ENCODE measurements at places on chromosomes 6 and 20. TPM values are rescaled to one million over a fixed set of nuclear protein-coding genes. Genes with fewer than 3 reads are reported as not detected.

GRCh38 chr6:113903666-113904330 lies 46.7 kb downstream of the MARCKS start:
- no peak for DNase-seq

- no peak for DNase-seq
These were observed 100.9 kb upstream of the SIM1 start for GRCh38 chr6:100565439-100566104.

DNA sequence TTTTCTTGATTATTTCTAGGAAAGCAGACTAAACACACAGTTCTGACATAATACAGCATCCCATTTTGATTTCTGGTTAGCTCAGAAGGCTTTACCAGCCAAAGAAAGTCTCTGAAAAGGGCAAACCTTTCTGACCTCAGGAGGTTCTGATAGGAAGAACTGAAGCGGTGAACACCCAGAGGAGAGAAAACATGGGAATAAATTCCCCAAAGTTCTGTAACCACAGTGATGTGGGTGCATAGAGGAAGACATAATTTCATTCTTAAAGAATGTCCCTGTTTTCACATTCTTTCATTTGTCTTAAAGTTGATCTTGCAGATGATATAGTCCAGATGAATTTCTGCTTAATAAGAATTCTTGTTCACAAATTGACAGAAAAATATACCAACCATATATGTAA lies 60.3 kb downstream of the RSPO3 start:
- no peak for DNase-seq

DNA sequence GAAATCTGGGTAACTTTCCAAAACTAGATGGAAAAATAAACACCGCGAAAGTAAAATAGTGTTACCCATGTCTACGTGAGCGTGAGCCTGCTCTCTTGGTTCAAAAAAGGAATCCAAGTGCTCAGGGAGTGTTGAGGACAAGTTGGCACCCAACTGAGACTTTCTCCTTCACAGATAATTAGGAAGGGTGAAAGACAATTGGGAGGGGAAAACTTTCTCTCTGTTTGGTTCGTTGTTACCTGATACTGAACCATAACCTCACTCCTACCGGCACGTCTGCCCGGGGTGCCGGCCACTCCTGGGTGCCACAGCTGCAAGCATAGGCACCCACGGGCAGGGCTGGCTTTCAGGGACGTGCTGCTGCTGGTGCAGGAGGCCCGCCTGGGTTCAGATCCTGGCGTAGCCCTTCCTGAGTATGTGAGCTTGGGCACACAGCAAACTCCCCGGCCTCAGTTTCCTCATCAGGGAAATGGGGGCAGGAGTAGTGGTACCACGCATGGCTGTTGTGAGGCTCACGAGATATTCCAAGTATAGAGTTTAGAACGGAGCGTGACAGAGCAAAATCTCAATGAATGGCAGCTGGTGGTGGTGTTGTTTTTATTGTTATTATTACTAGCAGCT lies 38.2 kb upstream of the PMEPA1 start:
- no peak for DNase-seq

GRCh38 chr6:153003366-153003690 lies 819 bp upstream of the MTRF1L start:
- no peak for DNase-seq

DNA sequence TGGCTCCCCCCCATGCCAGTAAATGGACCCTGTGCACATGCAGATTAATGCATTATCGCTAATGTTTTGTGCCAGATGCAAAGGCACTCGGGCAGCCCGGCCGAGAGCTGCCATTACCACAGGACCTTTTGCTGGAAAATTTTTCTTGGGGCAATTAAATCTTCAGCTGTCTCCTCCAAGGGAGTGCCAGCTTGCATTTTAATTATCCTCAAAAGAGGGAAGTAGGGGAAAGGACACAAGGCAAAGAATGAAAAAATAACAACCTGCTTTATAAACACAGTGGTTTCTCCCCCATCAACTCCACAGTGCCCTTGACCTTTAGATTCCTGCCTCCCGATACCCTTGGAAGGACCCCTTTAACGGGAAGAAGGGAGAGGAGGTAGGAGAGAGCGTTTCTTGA lies 48.2 kb downstream of the PDYN start:
- no peak for DNase-seq

DNA sequence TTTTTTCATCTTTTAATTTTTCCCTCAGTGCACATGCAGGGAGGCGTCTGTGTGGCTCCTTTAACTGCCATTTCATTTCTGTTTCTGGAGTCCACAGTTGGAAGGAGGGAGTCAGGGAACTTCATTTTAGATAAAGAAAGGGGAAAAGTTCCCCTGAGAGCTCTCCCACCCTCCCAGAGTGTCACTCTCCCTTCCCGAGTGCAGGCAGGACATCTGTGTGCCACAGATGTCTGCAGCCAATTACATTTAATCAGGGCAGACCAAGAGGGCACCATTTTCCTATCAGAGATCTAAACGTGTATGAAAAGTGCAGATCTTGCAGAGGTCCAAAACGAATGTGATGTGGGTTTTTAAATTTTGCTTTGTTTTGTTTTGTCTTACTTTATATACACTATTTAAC lies 96.6 kb downstream of the PXDC1 start:
- no peak for DNase-seq

The FNDC1 gene
- not detected for polyA plus RNA-seq

The TREML2 gene
- polyA plus RNA-seq, result not detected

DNA sequence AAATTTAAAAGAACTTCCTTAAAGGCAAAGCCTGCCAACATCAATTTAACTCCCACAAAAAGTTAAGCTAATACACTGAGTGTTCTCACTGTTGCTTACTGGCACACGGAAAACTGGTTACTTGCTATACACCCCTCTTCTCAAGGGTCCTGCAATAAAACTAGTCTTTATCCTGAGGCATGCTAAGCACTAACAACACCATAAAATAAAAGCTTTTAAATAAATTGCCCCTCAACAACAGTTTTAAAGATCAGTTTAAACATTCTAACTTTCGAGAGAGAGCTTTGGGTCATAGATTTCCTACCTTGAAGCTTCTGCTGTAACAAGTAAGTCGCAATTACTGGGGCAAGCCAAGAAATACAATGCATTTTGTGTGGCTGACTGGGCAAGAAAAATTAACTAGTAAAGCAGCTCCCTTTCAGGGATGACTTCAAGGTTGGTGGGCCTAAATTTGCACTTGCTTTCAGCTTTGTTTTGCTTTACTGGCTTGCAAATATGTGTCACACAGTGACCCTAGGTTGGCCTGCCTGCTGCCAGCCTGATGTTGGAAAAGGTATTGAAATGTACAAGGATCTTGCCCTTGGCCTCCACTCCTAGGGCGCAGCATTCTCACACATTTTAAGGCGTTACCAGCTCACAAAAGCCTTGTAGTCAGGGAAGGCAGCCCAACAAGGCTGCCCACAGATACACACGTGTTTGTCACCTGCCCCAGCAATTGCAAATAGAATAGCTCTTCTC lies 4.0 kb upstream of the HEY2 start:
- DNase-seq, result no peak

The RHAG gene
- not detected for polyA plus RNA-seq

The ZNF292 gene
- 29.8 TPM for polyA plus RNA-seq

Measured in immature natural killer cell (primary cell).